ENCODE measurements at places on chromosomes 16 and 17.

- no peak for DNase-seq
Measured at GRCh38 chr17:39599665-39600231, 8.0 kb downstream of the NEUROD2 start.

DNA sequence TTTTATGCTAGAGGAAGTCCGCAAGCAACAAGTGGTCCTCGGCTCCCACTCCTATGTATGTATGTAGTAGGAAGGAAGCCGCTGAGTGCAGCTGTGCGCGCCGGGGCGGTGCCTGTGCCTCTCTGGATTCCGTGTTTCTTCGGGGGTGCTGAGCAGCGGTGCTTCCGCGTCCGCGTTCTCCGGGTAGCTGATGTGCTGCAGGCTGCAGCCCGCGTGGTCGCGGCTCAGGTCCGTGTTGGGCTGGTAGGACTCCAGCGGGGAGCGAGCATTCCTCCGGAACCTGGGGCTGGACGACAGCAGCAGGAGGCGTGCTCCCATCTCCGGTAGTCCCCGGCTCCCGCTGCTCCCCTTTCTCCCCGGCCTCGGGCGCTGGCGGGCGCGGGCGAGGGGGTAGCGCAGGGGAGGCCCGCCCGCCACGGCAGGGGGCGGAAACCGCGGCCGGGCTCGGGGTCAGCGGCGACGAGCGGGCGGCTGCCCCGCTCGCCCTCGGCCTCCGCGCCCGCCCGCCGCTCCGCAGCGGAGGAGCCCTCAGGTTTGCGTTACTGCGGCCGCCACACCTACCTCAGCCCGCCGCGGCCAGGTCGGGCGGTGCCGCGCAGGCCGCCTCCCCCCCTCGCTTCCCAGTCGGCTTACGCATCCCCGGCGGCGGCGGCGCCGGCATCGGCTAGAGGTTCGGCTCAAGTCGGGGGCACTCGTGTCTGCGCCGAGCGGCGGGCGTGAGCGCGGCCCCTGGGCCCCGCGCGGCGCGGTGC is 487 bp downstream of the C17orf67 start:
- DNase-seq, result peak; percentile 88

GRCh38 chr17:48547808-48548522 is 3.1 kb upstream of the HOXB2 start:
- DNase-seq, result peak; percentile 52

GRCh38 chr16:56311208-56312027 is 113.9 kb downstream of the AMFR start:
- peak; percentile 5 for DNase-seq

- no peak for DNase-seq
Measured at GRCh38 chr16:80347900-80348299, 192.9 kb upstream of the DYNLRB2 start.

DNA sequence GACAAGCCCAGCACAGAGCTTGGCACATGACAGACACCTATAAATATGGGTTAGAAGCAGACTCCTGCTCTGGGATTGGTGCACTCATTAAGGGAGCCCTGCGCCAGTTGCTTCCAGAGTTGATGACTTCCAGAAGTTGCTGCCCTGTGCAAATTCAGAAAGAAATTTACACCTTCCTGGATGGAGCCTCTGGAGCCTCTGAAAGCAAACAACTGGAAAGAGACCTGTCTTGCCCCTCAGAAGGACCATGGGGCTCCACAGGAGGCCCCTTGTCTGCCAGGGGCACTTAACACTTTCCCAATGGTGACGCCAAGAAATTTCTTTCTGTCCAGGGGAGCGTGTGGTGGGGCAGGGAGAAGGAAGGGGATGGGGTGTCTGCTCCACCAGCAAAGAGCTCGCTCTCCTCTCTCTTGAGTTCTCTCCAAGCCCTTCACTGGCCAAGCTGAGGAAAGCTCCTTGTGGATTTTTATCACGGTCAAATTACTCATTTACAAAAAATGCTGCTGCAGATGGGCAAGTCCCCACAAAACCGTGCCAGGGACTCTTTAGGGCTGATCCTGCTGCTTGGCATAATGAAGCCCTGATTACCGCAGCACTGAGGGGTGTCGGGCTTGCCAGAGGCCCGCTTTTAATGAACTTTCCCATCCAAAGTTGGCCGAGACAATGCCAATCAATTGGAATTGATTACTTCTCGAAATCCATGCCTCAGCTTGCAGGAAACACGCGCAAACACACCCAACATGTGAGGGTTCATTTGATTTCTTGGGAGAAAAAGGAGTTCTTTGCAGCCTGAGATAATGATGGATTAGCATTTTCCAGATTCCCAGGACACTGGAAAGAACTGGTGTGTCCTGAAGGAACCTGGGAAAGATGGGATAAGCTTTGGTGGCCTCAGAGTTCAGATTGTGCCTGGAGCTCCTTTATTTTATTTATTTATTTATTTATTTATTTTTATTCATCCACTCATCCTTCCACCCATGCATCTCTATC is 583.6 kb upstream of the CDH5 start:
- no peak for DNase-seq

DNA sequence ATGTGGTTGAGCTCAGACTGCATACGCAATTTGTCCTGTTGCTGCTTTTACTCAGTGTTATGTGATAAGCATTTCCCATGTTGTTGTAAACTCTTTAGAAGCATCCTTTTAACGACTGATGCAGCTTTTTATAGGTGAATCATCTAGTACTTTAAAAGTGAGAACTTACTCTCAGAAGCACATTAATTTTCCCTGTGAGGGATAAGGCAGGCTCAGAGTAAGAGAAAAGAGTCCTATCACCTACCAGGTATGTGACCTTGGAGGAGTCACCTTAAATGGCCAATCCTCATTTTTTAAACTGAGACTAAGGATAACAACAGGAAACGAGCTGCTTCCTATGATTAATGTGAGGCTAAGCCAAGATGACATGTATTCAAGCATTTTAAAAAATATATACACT is 34.4 kb upstream of the GAN start:
- peak; percentile 17 for DNase-seq

GRCh38 chr17:48505788-48506187 is 25.0 kb downstream of the HOXB1 start:
- peak; percentile 94 for DNase-seq
